Esophagus mucosa (tissue), 1 donor: ENCODE measurements at places on chromosomes 1 and 21. TPM values are rescaled to one million over a fixed set of nuclear protein-coding genes. Genes with fewer than 3 reads are reported as not detected.
A peak's percentile ranks its signal among the peaks of the same experiment; 100 is the strongest.

DNA sequence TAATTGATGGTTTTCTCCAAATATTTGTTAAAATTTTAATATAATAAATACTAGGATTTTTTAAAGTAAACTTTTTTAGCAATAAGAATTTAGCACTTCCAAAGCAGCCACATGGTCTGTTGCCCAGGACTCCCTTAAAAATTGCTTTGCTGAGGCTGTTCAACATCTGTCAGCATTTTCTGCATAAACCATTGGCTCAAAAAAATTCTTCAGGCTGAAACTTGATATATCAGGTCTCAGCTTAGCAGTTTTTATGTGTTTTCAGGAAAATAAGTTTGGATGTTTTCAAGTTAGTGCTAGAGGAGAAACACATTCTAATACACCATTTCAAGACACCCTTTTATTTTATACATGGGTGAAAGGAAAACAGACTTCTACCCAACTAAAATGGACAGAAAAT lies 69.1 kb upstream of the C1orf105 start:
- ATAC-seq = no peak

Gene AQP10
- not detected for total RNA-seq

DNA sequence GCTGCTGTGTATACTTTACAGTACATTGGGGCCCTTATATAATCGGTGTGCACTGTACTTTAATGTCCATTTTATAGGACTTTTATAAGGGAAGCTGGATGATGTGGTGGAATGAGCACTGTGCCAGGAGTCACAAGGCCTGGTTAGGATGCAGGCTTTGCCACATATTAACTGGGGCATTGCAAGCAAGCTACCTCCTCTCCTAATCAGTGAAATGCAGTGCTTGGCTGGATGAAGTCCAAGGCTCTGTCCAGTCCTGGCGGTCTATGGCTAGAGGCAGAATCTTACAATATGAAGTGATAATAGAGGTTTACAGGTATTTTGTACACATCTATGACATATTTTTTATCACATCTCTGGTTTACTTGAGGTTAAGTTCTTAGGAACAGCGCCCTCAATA lies 1.7 kb upstream of the PKP1 start:
- ATAC-seq = no peak

Gene LAMC2
- 15.9 TPM for total RNA-seq

GRCh38 chr1:179141592-179142251 lies 59.9 kb downstream of the TOR3A start:
- ATAC-seq = peak; percentile 77
